ENCODE measurements at places on chromosomes 7 and 10.

DNA sequence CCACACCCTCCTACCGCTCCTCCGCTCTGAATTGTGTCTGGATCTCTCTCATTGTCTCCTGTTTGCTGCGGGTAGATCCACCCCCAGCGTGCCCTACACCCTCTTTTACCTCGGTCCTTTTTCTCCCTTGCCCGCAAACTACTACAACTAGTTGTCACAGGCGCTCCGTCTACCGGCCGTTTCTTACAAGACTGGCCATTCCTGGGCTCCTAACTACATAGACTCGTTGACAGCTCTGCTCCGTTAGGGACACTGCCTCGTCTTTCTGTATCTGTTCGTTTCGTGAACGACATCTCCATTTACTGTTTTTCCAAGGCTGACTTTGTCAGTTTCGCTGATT is 786 bp downstream of the TAF3 start:
- H3K27ac ChIP-seq, result peak overlapping the region; percentile 72
- peak; percentile 43 for DNase-seq
- peak overlapping the region; percentile 100 for H3K4me3 ChIP-seq
- peaks cover 31% of the 10 kb centered on the region for H3K4me1 ChIP-seq

DNA sequence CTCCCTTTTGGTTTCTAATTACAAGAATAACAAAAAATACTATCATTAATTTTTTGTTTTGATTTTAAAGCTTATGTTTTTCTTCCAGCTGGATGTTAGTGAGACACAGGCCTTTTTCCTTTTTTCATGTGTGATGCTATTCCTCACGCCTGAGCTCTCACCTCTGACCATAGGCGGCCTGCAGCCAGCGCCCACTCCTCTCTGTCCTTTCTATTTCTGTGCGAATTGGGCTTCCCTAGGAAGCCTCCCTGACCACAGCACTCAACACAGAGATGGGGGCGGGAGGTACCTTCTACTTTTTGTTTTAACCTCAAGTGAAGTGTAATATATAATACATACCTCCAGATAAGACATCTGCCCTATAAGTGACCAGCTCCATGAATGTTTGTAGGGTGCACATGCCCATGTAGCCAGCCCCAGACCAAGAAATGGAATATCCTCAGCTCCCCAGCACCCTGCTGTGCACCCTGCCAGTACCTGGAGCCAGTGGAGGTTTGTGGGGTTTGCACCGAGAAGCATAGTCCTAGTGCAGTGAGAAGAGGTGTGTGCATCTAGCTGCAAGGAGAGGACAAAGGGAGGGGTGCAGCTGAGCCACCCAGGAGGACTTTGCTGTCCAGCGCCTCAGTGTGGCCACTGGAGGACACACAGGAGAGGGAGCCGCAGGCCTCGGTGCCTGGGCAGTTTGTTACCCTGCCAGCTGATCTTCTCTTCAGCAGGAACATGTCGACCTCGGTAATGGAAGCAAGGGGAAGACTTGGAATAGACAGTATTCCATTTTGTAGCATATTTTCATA is 38.5 kb downstream of the BNIP3 start:
- H3K36me3 ChIP-seq, result peaks cover 8% of the 10 kb centered on the region
- peak; percentile 17 for DNase-seq
- H3K27ac ChIP-seq, result peak overlapping the region; percentile 2
- no peak overlapping the region for H3K4me3 ChIP-seq
- H3K4me1 ChIP-seq, result peaks cover 5% of the 10 kb centered on the region
- H3K27me3 ChIP-seq, result no peaks in the 10 kb centered on the region

GRCh38 chr7:47375121-47375938 is 206.6 kb downstream of the TNS3 start:
- peaks cover 9% of the 10 kb centered on the region for H3K27me3 ChIP-seq
- H3K36me3 ChIP-seq, result no peaks in the 10 kb centered on the region
- no peak for DNase-seq

GRCh38 chr10:102804382-102805055 is 32.7 kb downstream of the CYP17A1 start:
- H3K4me3 ChIP-seq, result no peak overlapping the region
- H3K27me3 ChIP-seq, result no peaks in the 10 kb centered on the region

DNA sequence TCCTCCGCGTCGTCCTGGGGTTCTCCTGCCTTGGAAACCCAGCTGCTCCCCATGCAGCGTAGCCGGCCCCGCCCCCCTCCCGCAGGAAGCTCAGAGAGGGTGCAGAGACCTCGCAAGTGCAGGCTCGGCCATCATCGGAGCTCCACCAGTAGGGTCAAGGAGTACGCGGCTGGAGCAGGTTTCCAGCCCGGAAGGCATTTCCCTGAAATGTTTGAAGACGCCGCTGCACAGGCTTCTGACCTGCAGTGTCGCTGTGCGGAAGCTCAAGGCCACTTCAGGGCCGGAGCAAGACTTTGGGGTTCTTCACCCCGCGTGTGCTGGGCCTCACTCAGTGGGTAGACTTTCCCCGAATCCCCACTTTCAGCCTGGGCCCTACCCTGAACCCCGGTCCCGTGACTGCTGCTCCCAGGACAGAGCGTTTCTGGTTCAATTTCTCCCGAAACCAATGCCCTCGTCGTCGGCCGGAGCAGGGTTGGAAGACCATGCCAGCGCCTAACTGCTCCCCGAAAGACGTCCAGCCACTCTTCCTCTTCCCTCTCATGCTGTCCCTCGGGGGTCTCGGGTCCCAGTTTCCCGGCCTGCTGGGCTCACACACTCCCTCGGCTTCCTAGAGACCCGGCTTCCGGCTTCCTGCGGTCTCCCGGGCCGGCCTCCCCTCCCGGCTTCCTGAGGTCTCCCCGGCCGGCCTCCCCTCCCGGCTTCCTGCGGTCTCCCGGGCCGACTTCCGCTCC is 52.1 kb downstream of the INSIG1 start:
- H3K36me3 ChIP-seq, result no peaks in the 10 kb centered on the region
- no peak for DNase-seq
- no peak overlapping the region for H3K27ac ChIP-seq
- H3K4me1 ChIP-seq, result peaks cover 7% of the 10 kb centered on the region

GRCh38 chr7:4725014-4725849 is 43.1 kb downstream of the FOXK1 start:
- peaks cover 45% of the 10 kb centered on the region for H3K4me1 ChIP-seq
- H3K27me3 ChIP-seq, result no peaks in the 10 kb centered on the region
- peak overlapping the region; percentile 94 for H3K27ac ChIP-seq
- peak overlapping the region; percentile 90 for H3K4me3 ChIP-seq
- peak; percentile 73 for DNase-seq
- H3K36me3 ChIP-seq, result peaks cover 2% of the 10 kb centered on the region

DNA sequence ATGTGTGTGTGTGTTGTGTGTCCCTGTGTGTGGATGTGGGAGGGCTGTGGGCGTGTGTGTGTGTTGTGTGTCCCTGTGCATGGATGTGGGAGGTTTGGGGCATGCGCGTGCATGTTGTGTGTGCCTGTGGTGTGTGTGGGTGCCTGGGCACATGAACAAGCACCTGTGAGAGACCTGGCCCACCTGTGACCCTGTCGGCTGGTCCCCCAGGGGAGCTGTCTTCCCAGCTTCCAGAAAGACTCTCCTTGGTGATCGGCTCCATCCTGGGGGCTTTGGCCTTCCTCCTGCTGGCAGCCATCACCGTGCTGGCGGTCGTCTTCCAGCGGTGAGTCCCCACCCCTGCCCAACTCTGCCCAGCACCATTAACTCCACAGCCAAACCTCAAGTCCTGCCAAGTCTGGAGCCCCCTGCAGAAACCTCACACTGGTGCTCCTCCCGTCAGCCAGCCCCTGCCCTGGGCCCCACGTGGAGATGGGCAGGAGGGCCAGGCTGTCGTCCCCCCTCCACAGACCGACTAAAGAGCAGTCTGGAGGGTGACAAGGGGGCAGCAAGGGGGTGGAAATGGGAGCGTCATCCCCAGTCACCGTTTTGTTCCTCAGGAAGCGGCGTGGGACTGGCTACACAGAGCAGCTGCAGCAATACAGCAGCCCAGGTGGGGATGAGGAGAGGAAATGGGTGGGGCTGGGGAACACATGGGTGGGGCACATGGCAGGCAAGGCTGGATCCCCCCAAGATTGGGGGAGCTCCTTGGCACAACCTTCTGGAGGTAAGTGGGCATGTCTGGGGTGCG is 12.7 kb downstream of the EPHB6 start:
- H3K27ac ChIP-seq, result no peak overlapping the region
- no peaks in the 10 kb centered on the region for H3K27me3 ChIP-seq
- H3K36me3 ChIP-seq, result no peaks in the 10 kb centered on the region
- no peak overlapping the region for H3K4me3 ChIP-seq
- H3K4me1 ChIP-seq, result no peaks in the 10 kb centered on the region

DNA sequence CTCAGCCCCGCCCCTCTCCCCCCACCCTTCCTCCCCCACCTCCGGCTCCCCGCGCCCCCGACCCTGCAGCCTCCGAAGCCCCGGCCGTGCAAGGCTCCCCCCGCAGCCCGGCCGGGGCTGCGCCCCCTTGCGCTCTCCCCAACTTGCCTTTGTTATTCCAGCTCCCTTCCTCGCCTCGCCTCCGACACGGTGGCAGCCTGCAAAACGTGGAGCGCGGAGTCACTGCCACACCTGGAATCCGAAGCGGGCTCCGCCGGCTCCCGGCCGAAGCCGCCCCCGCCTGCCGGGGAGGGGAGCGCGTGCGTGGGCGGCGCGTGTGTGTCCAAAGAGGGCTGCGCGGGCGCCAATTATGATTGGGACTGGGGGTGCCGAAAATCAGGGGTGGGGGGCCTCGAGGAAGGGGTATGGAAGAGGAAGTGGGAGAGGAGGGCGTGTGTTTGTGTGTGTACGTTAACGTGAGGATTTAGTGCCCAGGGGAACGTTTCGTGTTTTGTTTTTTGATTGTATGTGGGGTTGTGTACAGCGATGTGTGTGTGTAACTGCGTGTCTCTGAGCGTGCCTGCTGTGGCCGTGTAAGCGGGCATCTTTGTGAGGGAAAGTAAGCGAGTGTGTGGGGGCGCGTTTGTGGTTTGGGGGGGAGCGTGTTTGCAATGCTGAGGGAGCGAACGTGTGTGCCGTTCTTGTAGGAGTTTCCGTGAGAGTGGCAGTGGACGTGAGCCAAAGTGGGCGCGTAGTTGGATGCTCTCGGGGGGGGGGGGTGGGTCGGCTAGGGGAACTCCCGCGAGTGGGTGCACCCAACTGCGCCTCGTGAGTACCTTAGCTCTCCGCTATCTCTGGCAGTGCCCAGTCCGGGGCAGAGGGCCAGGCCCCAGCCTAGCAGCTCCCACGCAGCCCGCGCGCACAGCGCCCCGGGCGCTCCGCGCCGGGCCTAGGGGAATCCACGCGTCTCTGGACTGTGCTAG is 1.2 kb upstream of the ZMIZ1 start:
- no peaks in the 10 kb centered on the region for H3K36me3 ChIP-seq
- H3K4me1 ChIP-seq, result peaks cover 41% of the 10 kb centered on the region
- peak; percentile 88 for DNase-seq

- no peak for DNase-seq
- H3K36me3 ChIP-seq, result no peaks in the 10 kb centered on the region
- H3K4me1 ChIP-seq, result no peaks in the 10 kb centered on the region
- H3K27me3 ChIP-seq, result peaks cover 7% of the 10 kb centered on the region
- no peak overlapping the region for H3K27ac ChIP-seq
- no peak overlapping the region for H3K4me3 ChIP-seq
Observed at GRCh38 chr7:94354953-94355352, 39.7 kb upstream of the COL1A2 start.

DNA sequence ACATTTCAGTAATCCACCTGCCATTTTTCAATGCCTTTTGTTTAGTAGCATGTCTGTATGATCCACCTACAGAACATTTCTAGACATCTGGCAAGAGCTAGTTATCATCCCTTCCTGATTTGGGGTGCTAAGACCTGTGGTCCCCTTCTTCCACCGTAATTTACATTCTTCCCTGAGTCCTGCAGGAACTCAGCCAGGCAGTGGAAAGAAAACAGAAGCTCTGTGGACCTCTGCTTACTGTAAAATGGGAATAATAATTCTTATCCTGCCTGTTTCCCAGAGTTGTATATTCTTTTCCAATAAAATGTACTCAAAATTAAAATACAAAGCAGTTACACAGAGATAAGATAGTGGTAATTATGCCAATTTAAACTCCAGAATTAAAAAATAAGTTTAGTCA is 126.9 kb downstream of the TCF7L2 start:
- H3K36me3 ChIP-seq, result no peaks in the 10 kb centered on the region
- H3K27me3 ChIP-seq, result no peaks in the 10 kb centered on the region
- no peak for DNase-seq
- H3K27ac ChIP-seq, result no peak overlapping the region

GRCh38 chr10:100998991-100999741 is 442 bp upstream of the LZTS2 start:
- H3K4me1 ChIP-seq, result peaks cover 26% of the 10 kb centered on the region
- peak overlapping the region; percentile 80 for H3K4me3 ChIP-seq
- H3K36me3 ChIP-seq, result peaks cover 6% of the 10 kb centered on the region

DNA sequence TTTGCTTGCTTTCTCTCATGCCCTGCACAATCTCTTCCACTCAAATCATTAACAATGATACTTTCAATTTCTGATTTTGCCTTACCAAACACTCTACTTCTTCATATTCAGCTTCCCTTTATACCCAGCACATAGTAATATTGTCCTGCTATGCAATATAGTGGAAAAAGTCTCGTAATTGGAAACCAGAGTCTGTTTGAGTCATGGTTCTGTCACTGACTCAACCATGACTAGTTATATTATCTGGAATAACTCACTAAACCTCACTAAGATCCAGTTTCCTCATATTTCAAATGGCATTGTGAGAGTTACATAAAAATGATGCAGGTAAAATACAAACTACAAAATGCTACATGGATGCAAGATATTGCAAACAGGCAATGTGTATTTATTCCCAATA is 98.5 kb upstream of the LRRTM3 start:
- no peak overlapping the region for H3K27ac ChIP-seq
- no peaks in the 10 kb centered on the region for H3K4me1 ChIP-seq
- H3K36me3 ChIP-seq, result no peaks in the 10 kb centered on the region
- H3K27me3 ChIP-seq, result no peaks in the 10 kb centered on the region
- no peak for DNase-seq

DNA sequence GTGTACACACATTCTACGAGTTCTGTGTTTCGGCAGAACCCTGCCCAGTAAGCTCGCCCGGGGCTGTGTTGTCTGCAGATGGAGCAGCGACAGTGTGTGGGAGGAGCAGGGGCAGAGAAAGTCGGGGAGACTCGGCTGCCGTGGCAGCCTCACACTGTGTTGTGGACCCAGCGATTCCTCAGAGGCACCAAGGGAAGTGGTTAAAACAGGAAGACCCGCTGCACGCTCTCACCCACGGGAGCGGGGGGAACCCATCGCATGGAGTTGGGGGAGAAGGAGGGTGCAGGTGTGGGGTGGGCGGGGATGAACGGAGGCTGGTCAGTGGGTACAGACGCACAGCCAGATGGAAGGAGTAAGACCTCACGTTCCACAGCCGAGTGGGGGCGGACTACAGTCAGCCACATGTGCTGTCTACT is 250.2 kb downstream of the ELFN1 start:
- peak overlapping the region; percentile 80 for H3K4me3 ChIP-seq
- H3K36me3 ChIP-seq, result no peaks in the 10 kb centered on the region
- no peak overlapping the region for H3K27ac ChIP-seq
- H3K27me3 ChIP-seq, result peaks cover 37% of the 10 kb centered on the region
- H3K4me1 ChIP-seq, result peaks cover 68% of the 10 kb centered on the region
